ENCODE measurements at places on chromosomes 11 and 22.

DNA sequence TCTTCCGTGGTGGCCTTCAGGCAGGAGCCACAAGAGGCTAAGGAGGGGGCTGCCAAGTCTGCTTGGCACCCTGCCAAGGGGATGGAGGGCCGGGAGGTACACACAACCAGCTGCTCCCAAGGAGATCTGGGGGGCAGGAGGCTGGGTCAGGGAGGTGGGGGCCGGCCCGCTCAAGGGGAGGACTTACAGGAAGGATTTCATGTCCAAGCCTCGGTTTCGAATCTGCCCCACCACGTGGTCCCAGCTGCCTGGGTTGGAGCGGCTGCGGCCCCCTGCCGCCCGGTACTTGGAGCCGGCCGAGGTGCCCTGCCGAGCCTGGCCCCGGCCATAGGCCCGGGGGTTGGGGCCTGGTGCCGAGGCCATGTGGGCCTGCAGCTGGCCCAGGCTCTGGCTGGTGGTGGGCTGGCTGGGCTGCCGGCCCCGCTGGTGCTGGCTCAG, 33.5 kb downstream of the LRRC10B start:
- DNase-seq = no peak

DNA sequence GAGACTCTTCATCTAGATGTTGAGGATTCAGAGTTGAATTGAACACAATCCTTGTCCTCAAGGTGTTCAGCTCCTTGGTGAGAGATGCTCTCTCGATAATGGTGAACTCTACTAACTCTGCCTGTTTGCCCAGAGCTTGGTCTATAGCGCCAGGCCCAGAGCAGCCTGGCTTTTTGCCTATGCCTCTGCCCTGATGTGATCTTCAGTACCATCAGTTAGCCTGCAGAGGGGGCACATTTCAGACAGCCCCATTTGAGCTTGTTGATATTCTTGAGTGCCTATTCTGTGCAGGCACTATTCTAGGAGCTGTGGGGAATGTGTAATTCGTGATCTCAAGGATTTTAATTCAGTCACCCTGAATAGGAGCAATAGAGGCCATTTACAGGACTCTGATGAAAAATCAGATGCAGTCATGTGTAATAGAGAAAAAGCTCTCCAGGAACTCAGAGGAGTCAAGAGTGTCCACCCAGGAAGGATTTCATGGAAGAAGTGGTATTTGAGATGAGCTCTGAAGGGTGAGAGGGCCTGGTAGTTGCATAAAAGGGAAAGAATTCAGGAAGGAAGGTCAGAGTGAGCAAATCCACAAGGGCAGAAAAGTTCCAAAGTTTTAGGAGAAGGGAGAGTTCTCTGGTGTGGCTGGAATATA, 19.3 kb downstream of the GTPBP1 start:
- no peak for DNase-seq

- no peak for DNase-seq
These were observed 118.5 kb downstream of the NAT10 start for GRCh38 chr11:34223907-34224306.

GRCh38 chr22:49392841-49393510, 434.7 kb downstream of the BRD1 start:
- no peak for DNase-seq

GRCh38 chr11:122796128-122796717, 42.1 kb upstream of the CRTAM start:
- no peak for DNase-seq

DNA sequence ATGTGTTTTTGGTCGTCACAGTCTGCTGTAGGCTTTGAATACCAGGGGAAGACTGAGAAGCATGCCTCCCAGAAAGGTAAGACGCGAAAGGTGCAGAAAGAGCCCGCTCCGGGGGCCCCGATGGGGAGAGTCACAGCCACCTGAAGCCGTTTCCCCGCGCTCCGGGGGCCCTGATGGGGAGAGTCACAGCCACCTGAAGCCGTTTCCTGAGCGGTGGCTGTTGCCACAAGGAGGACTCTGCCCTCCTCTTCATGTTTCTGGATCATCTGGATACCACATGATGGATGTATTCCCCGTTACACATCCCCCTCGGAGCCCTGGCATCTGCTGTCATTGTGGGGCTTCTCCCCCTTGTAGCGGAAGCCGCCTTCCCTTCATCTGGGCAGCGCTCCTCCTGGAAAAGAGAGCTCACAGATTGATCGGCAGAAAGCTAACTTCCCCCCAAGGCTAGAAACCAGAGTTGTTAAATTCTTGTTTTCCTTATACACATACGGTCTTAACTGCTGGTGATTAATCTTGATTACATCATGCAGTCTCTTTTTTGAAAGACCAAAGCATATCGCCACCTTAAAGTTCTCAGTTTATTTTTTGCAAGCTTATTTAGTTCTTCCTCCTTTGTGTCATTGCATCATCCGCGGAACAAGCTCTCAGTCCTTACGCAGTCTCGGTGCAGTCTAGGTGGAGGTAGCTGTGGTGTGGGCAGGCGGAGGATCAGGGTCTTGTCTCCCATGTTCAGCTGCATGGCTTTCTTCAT, 17.5 kb downstream of the CTTN start:
- DNase-seq = no peak

- DNase-seq = no peak
These were observed 5.2 kb upstream of the ARRB1 start for GRCh38 chr11:75356613-75357012.

- DNase-seq = no peak
These were observed 83.6 kb downstream of the FDX1 start for GRCh38 chr11:110513259-110513801.

DNA sequence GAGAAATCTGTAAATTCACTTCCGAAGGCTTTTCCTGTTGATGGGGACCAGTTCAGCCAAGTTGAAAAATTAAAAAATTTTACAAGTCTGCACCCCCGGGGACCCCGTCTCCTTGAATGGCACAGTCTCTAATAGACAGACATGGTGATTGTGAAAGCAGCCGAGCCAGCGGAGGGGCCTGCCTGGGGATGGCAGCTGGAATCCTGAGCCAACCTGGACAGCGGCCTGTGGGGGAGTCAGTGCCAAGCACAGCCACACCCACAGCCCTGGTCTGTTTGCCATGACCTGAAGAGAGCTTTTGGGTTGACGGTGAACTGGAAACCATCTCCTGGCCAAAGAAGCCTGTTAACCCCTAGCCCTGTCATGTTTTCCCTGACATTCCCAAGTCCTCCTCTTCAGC, 64.7 kb downstream of the PARVG start:
- DNase-seq = no peak

DNA sequence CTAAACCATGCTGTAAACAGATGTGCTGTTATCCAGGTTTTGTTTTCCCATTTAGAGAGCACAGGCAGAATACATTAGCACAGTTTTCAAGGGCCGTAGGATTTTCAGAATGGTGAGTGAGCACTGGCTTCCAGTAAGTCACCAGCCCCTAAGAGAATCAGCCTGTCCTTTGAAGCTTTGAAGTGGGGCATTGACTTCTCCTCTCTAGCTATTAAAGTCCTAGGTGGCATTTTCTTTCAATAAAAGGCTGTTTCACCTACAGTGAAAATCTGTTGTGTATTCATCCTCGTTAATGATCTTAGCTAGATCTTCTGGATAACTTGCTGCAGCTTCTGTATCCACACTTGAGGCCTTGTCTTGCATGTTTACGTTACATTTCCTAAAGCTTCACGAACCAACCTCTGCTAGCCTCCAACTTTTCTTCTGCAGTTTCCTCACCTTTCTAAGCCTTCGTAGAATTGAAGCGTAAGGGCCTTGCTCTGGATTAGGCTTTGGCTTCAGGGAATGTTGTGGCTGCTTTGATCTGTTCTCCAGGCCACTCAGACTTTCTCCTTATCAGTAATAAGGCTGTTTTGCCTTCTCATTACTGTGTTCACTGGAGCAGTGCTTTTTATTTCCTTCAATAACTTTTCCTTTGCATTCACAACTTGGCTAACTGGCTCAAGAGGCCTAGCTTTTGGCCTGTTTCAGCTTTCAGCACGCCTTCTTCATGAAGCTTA, 15.5 kb downstream of the CECR2 start:
- no peak for DNase-seq

- DNase-seq = no peak
These were observed 22.1 kb upstream of the MGAT3 start for GRCh38 chr22:39434721-39435120.

DNA sequence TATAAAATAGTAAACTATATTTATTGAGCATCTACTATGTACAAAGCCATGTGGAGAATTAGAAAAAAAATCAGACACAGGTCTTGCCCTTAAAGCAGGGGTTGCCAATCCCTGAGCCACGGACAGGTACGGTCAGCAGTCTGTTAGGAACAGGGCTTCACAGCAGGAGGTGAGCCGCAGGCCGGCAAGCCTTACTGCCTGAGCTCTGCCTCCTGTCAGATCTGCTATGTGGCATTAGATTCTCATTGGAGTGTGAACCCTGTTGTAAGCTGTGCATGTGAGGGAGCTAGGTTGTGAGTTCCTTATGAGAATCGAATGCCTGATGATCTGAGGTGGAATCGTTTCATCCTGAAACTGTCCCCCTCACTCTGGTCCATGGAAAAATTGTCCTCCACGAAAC, 2.1 kb upstream of the RAG2 start:
- DNase-seq = no peak

GRCh38 chr11:66479394-66480116, 679 bp upstream of the DPP3 start:
- peak; percentile 61 for DNase-seq

DNA sequence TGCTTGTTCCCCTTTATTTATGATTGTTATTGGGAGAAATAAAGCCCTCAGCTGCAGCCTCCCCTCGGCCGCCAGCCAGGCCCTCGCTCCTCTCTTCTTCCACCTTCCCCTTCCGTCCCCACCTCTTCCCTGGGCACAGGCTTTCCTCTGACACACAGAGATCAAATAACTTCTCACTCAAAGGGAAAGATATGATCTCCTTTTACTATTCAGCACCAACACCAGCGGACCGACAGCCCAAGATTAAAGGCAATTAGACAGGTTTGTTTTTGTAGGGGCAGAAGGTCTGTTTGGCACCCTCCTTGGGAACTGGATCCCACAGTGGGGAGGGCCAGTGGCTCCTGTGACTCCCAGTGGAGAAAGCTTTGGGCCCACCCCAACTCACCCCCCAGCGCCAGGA, 23.0 kb downstream of the NECTIN1 start:
- no peak for DNase-seq

DNA sequence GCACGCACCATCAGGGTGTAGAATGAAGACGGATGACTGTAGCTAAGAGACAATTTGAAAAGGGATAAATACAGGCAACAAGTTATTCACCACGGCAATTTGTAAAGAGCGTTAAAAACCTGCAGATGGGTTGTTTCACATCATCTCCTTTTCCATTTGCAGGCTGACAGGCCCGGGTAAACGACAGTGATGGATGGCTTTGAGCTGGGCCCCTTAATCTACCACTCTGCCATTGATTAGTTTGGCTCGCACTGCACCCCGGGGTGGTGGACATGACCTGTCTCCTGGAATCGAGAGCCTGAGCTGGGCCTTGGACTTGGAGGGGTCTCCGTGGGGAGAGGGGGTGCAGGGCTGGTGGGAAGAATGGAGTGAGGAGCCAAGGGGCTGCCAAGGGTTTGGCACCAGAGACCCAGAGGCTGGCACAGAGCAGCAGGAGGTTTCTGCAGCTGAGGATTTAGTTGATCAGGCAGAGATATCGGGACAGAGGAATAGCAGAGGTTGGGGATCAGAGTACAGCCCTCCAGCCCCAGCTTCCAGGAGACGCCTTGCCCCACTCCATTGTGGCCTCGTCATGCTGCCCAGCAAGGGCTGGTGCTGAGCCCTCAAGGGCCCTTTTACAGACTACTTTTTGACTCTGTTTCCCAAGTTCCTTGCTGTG, 110.6 kb upstream of the NECTIN1 start:
- DNase-seq = no peak

DNA sequence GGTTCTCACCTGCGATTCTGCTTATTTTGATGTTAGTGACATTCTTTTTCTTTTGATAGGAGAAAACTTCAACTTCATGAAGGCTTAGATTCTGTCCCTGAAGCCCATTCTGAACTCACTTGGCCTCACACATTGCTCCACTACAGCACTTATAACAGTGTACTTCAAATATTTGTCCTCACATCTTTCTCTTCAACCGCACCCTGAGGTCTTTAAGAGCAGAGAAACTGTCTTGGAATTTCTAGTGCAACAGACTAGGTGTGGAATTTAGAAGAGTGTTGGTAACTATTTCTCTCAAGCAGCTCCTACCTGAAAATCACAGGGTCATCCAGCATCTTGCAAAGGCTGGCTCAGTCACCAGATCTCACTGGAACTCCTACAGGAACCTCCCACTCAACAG, 7.8 kb downstream of the MRGPRX3 start:
- no peak for DNase-seq

DNA sequence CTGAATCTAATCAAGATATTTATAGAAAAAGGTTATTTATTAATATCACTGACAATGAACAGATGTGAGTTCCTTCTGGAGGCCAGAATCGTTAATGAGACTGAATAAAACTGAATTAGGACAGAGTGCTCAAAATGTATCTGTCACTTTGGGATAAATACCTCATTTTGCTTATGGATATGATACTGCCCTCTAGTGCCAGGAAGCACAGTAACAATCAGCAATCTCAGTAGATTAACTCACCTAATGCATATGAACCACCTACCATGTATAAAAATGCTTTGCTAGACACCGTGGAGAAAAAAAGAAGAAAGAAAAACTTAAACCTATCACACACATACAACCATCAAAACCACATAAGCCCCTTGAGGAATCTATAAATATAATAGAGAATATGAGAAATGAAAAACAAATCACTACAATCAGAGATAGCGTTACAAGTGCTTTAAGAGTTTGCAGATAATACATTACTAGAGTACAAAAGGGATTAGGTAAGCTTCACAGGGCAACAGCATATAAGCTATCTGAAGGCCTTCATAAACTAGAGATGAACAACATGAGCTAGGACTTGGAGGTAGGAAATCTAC, 117.4 kb downstream of the SGSM3 start:
- DNase-seq = no peak

GRCh38 chr11:66282468-66283455, 4.8 kb downstream of the CNIH2 start:
- DNase-seq = peak; percentile 48

- peak; percentile 39 for DNase-seq
These were observed 57.8 kb downstream of the PPFIBP2 start for GRCh38 chr11:7571640-7572000.

GRCh38 chr11:126992804-126993111, 7.8 kb downstream of the KIRREL3 start:
- peak; percentile 74 for DNase-seq

DNA sequence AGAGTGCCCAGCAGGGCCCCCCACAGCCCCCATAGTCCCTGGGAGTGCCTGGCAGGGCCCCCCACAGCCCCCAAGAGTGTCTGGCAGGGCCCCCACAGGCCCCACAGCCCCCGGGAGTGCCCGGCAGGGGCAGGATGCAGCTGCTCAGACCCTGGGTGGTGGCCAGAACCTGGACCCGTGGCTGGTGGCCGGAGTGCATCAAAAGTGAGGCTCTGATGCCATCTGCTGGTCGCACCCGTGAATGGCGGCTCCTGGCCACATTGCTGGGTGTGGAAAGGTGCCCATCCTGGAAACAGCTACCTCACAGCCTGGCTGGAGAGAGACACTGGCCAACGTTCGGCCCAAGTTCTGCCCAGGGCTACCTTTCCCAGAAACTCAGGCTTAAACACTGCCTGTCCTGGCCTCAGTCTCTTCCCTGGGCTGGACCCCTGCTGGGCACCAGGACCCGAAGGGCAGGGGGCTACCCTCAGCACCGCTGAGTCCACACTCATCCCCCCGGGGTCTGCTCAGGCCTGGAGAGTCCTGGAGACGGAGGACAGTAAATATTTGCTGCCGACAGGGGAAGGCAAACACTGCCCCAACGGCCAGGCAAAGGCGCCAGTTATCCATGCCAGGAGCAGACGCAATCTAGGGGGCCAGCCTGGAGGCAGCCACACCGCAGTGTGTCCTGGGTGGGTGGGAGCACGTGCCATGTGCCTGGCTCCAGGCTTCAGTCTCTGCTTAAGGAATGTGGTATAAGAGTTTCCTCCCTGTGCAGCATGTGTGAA, 4.4 kb downstream of the INS start:
- DNase-seq = no peak

- no peak for DNase-seq
These were observed 163.7 kb downstream of the LARGE1 start for GRCh38 chr22:33756508-33756949.

Measured in HS-5 (cell line).